A549 treated with ZK216348 at 1 μM for 4 hours (cell line): ENCODE measurements at places on chromosomes 3 and 15. TPM values are rescaled to one million over a fixed set of nuclear protein-coding genes. Genes with fewer than 3 reads are reported as not detected.

LIPC gene
- total RNA-seq, result 0.11 to 0.29 TPM in 2 of 5 replicates, not detected in the others

CCDC54 gene
- not detected in 5 replicates for total RNA-seq

OR4M2 gene
- total RNA-seq, result not detected in 5 replicates

PCCB gene
- total RNA-seq, result 21.6 to 29.8 TPM (median 29.5 TPM) in 5 replicates

GCHFR gene
- total RNA-seq, result 5.7 to 8.8 TPM (median 7.0 TPM) in 5 replicates

SERPINI1 gene
- total RNA-seq, result 2.1 to 3.5 TPM (median 3.1 TPM) in 5 replicates

C3orf62 gene
- total RNA-seq, result 1.7 to 2.6 TPM (median 2.0 TPM) in 5 replicates
